ENCODE measurements at places on chromosomes 5 and 9. TPM values are rescaled to one million over a fixed set of nuclear protein-coding genes. Genes with fewer than 3 reads are reported as not detected.

The FOXD1 gene
- 30.0 TPM for total RNA-seq

The UBE2D2 gene
- 159 TPM for total RNA-seq

The PLEKHG4B gene
- 4.3 TPM for total RNA-seq

The TRPM6 gene
- 1.6 TPM for total RNA-seq

The ZNF879 gene
- 2.4 TPM for total RNA-seq

The ANP32B gene
- 35.8 TPM for total RNA-seq

The NTRK2 gene
- 0.46 TPM for total RNA-seq

The NKD2 gene
- not detected for total RNA-seq

The DAB2IP gene
- 11.6 TPM for total RNA-seq

The NME5 gene
- total RNA-seq, result 1.0 TPM

The PAEP gene
- not detected for total RNA-seq

The KCNIP1 gene
- total RNA-seq, result 2.0 TPM

The PCDHGB7 gene
- total RNA-seq, result 0.65 TPM

The CCDC152 gene
- total RNA-seq, result 2.7 TPM

The ACOT12 gene
- total RNA-seq, result not detected

The DMGDH gene
- 1.9 TPM for total RNA-seq

The RFESD gene
- 2.7 TPM for total RNA-seq

The TSPAN17 gene
- 40.2 TPM for total RNA-seq

The STKLD1 gene
- not detected for total RNA-seq

The BTNL3 gene
- not detected for total RNA-seq

The PCDHA11 gene
- not detected for total RNA-seq

The SLC34A3 gene
- 0.07 TPM for total RNA-seq

The BHMT2 gene
- total RNA-seq, result 3.8 TPM

The MATR3 gene
- 175 TPM for total RNA-seq

The SLC4A9 gene
- not detected for total RNA-seq

The SAP30L gene
- 9.1 TPM for total RNA-seq

The COL27A1 gene
- total RNA-seq, result 8.5 TPM

The SHISAL2B gene
- not detected for total RNA-seq

The BAAT gene
- total RNA-seq, result not detected

The NOXA1 gene
- total RNA-seq, result 0.14 TPM

The C7 gene
- total RNA-seq, result not detected

The RAD23B gene
- total RNA-seq, result 62.8 TPM

The IARS1 gene
- 185 TPM for total RNA-seq

The DPYSL3 gene
- total RNA-seq, result 38.3 TPM

The MSMP gene
- total RNA-seq, result not detected

The CCDC192 gene
- not detected for total RNA-seq

The MRPS2 gene
- total RNA-seq, result 117 TPM

The IL33 gene
- total RNA-seq, result not detected

The IFNA13 gene
- total RNA-seq, result not detected

The PROB1 gene
- 2.7 TPM for total RNA-seq

The GPBP1 gene
- total RNA-seq, result 36.5 TPM

The OBP2B gene
- total RNA-seq, result not detected

The PCDHGA6 gene
- 0.36 TPM for total RNA-seq

The OTP gene
- total RNA-seq, result not detected

The TMEM252 gene
- total RNA-seq, result not detected

Measured in epithelial cell of proximal tubule (primary cell).